Suppressor macrophage (primary cell): ENCODE measurements at places on chromosomes 2 and 18.

GRCh38 chr2:128379021-128380015, 60.6 kb upstream of the HS6ST1 start:
- no peak for DNase-seq

DNA sequence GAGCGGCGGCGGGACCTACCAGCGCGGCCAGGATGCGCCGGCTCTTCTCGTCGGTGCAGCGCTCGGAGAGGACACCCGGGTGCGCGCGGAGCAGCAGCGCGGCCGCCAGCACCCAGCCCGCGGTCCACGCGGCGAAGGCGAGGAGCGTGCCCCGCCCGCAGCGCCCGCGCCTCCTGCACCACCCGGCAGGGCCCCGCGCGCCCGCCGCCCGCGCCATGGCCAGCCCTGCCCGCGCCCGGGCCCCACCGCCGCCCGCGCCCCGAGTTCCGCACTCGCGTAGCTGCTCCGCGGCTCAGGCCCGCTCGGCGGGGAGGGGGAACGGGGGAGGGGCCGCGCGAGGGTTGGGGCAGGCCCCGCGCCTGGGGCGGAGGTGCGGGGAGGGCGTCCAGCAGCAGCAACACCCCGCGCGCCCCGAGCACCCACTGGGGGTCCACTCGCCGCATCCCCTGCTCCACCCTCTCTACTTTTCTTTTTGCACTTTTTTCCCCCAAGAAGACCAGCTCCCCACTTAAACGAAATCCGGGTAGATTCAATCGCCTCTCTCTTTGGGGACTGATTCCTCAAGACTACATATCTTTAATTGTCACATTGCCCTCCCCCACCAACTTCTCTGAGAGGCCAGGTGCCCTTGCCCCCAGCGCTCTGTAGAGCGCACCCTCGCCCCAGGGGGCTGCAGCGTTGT, at the start of gene DIPK1C:
TSS of gene DIPK1C (minus strand) at position 266 of the 682 bp plus-strand sequence. CDS start at position 217, 49 bp downstream.
- DNase-seq, result peak; percentile 38

GRCh38 chr2:232658217-232658785, 24.9 kb downstream of the EFHD1 start:
- DNase-seq, result peak; percentile 54

DNA sequence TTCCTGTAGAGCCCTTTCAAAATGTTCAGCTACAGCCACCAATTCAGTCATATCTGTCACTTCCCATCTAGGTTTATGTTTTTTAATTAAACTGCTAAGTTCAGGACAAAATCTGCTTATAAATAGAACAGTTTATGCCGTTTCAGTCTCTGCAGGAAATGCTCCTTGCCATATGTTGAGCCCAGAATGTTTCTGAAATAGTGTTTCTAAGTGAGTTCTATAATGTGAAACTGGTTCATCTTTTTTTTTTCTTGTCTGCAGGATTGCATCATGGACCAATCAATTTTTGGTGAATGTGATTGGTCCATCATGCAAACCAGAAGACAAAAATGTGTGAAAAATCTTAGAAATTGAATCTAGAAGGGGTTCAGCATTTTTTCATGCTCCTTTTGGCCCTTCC, 30.2 kb upstream of the RHOB start:
- no peak for DNase-seq

- no peak for DNase-seq
These were observed 460.7 kb downstream of the MTX2 start for GRCh38 chr2:176729706-176730569.

- no peak for DNase-seq
These were observed 60.0 kb upstream of the ASAP2 start for GRCh38 chr2:9146646-9147045.
